ENCODE measurements at places on chromosomes 4 and X. TPM values are rescaled to one million over a fixed set of nuclear protein-coding genes. Genes with fewer than 3 reads are reported as not detected.

UGT2A3 gene
- not detected for total RNA-seq

FAM47A gene
- not detected for total RNA-seq

GYPE gene
- total RNA-seq, result 1.2 TPM

MAGEA3 gene
- total RNA-seq, result not detected

CENPVL1 gene
- 1.5 TPM for total RNA-seq

ZDHHC15 gene
- total RNA-seq, result not detected

CDS1 gene
- total RNA-seq, result 1.8 TPM

FTSJ1 gene
- total RNA-seq, result 61.3 TPM

PCYT1B gene
- total RNA-seq, result 4.3 TPM

SEPTIN11 gene
- 125 TPM for total RNA-seq

All from A673 (cell line).